Fibroblast of the aortic adventitia (primary cell): ENCODE measurements at places on chromosomes 2 and 18. TPM values are rescaled to one million over a fixed set of nuclear protein-coding genes. Genes with fewer than 3 reads are reported as not detected.

DNA sequence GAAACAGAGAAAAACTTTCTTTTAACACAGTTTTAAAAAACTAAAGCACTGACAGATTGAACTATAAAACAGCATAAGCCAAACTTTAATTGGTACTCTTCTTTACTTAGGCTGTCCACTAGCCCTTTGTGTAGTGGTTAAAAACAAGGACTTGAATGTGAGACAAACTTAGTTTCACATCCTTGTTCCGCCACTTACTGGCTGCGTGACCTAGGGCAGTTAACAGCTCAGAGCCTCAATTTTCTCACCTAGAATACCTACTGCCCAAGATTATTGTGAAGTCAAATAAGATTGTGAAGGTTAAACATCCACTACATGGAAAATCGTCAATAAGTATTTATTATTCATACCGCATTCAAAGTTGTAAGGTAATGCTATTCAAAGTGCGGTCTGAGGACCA lies 2.0 kb downstream of the WDR35 start:
- no peak for DNase-seq

DNA sequence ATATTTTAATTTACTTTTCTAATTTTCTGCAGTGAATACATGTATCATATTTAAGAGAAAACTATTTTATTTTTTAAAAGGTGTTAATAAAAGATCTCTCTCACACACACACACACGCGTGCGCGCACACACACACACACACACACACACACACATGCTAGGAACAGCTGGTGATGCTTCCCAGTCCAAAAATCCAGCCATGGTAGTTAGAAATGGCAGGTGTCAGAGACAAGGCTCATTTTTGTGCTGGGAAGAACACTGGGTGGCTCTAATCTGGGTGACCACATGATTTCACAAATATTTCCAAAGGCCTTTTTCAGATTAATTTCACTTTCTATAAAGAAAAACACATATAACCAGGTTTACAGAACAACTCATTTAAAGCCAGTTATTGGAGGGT lies 104.5 kb upstream of the NCK2 start:
- DNase-seq = no peak

GRCh38 chr2:197261808-197262226 lies 48.8 kb downstream of the ANKRD44 start:
- DNase-seq = no peak

- DNase-seq = no peak
Measured at GRCh38 chr2:34159901-34160300, 560.8 kb upstream of the FAM98A start.

The BMPR2 gene
- total RNA-seq = 18.7 and 50.6 TPM in 2 replicates

The TMEM247 gene
- total RNA-seq = not detected in 2 replicates

The CHRND gene
- total RNA-seq = not detected in 2 replicates

The TAF4B gene
- 3.6 and 17.1 TPM in 2 replicates for total RNA-seq

The GKN2 gene
- not detected in 2 replicates for total RNA-seq

GRCh38 chr2:64000630-64001381 lies 18.4 kb downstream of the VPS54 start:
- no peak for DNase-seq
